ENCODE measurements at places on chromosomes 4 and X. TPM values are rescaled to one million over a fixed set of nuclear protein-coding genes. Genes with fewer than 3 reads are reported as not detected.

Gene NDST4
- total RNA-seq = not detected

Gene RBM46
- total RNA-seq = not detected

Gene AREG
- total RNA-seq = 32.7 TPM

Gene CTAG2
- not detected for total RNA-seq

Gene NR0B1
- 0.81 TPM for total RNA-seq

Gene PNMA6F
- total RNA-seq = not detected

DNA sequence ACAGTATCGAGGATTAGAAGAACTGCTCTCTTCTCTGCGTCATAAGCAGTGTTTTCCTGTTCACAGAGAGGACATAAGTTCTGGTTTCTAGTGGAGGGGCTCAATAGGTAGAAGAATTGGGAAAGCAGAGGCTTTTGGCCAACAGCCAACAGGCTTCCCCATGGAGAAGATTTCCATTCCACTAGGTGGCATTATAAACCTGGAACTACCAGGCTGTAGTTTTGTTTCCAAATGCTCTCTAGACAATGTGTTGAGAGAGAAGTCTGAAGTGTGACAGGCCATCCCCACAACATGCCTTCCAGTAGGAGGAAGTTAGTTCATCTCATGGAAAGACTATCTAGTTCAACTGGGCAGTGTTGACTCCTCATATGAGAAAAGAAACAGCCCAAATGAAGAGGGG lies 63.8 kb upstream of the ANXA10 start:
- DNase-seq = no peak
- H3K36me3 ChIP-seq = no peaks in the 10 kb centered on the region
- no peak overlapping the region for H3K27ac ChIP-seq

- no peak overlapping the region for H3K4me3 ChIP-seq
- H3K36me3 ChIP-seq = no peaks in the 10 kb centered on the region
- DNase-seq = no peak
- H3K27me3 ChIP-seq = no peaks in the 10 kb centered on the region
Measured at GRCh38 chr4:188661502-188661901, 522.3 kb downstream of the TRIML1 start.

DNA sequence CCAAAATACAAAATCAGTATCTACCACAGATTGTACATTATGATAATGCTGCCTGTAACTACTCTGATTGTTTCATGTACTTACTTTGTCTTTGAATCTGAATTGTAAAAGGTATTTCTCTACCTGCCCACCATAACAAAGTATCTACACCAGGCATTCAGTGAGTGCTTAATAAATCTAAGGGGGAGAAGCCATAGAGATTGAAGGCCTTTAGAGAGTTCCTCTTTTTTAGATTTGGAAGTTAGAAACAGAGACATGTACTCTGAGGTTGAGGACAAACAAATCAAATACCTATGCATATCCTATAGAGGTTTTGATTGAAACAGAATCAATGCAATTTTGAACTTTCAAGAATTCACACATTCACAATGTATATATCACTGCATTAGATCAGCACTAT lies 42.7 kb downstream of the SAT1 start:
- no peaks in the 10 kb centered on the region for H3K4me1 ChIP-seq
- H3K36me3 ChIP-seq = no peaks in the 10 kb centered on the region
- no peak overlapping the region for H3K4me3 ChIP-seq
- no peak overlapping the region for H3K27ac ChIP-seq
- no peak for DNase-seq
- H3K27me3 ChIP-seq = no peaks in the 10 kb centered on the region

DNA sequence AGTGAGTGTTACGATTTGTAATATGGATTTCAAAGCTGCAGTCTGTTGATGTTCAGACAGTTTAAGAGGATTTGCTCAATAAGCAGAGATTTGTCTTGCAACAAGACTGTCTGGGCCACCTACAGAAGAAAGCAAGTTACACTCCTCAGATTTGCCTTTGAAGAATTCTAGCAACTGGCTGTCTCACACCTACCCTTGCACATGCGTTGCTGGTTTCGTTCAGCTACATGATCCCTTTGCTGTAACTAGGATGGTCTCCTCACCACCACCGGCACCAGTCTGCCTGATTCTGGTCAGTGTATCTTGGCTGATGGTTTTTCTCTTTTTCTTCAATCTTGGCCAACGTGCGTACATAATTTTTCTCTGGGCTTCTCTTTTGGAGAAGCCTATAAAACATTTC lies 172.7 kb upstream of the LCORL start:
- H3K4me1 ChIP-seq = no peaks in the 10 kb centered on the region
- no peaks in the 10 kb centered on the region for H3K27me3 ChIP-seq
- no peak for DNase-seq
- H3K27ac ChIP-seq = no peak overlapping the region

DNA sequence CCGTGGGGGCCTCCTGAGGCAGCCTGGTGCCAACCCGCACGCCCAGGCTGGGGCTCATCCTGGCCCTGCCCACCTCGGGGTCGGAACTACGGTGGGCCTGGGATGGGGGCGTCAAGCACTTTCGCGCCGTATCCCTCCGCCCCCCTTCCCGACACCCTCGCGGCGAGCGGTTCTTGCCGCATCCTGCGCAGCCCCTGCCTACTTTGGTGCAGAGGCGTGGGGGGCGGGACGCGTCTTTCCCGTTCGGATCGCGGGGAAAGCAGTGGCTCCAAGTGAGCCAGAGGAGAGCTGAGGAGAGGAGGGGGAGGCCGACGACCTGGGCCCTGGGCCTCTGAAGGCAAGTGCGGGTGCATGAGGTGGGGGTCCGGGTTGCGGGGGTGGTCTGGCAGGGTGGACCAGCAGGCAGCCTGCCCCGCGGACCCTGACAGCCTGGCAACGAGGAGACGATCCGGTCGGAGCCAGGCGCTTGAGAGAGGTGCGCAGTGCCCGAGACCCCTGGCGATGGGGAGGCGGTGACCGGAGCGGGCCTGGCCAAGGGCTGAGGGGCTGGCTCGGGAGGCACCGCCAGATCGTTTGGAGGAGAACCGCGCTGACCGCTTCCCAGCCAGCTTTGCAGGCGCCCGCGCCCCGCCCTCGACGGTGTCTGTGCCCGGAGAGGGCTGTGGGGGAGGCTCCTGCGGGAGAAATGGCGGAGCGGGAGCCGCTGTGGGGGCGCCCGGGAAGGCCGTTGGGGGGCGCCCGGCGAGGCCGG lies at the start of gene GPRASP2:
Gene GPRASP2, plus strand, starts transcription at position 233 of the 751 bp plus-strand sequence. CDS start 2,422 bp downstream, outside the sequence.
- peak within 1 kb of the TSS; percentile 76 for H3K27ac ChIP-seq
- no peaks in the 10 kb centered on the region for H3K36me3 ChIP-seq
- no peak for DNase-seq
- H3K4me3 ChIP-seq = peak within 1 kb of the TSS; percentile 82
- no peaks in the 10 kb centered on the region for H3K27me3 ChIP-seq
- H3K4me1 ChIP-seq = no peaks in the 10 kb centered on the region

GRCh38 chrX:149830192-149830873 lies 48.6 kb downstream of the MAGEA9 start:
- H3K4me1 ChIP-seq = no peaks in the 10 kb centered on the region
- no peak for DNase-seq
- peak overlapping the region; percentile 59 for H3K27ac ChIP-seq

GRCh38 chrX:42839632-42840031 lies 61.7 kb upstream of the PPP1R2C start:
- H3K27me3 ChIP-seq = no peaks in the 10 kb centered on the region
- H3K4me1 ChIP-seq = no peaks in the 10 kb centered on the region
- no peak overlapping the region for H3K27ac ChIP-seq
- no peak for DNase-seq

DNA sequence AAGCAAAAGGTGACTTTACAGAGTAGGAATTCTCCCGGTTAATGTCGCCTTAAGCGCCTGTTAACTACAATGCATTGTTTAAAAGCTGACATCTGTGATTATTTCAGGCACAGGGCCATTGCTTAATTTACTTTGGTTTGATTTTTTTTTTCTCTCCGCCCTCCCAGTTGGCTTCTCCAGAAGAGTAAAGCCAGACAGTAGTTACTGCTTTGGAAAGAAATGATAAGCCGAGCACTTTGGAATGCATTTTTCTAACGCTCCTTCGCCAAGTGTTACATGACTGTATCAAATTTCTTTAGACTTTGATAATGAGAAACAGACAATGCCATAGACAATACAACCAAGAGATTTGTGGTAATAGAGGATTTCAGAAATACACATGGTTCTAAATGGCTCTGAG lies 383.0 kb upstream of the TENM3 start:
- no peak for DNase-seq
- no peaks in the 10 kb centered on the region for H3K4me1 ChIP-seq
- H3K4me3 ChIP-seq = no peak overlapping the region
- H3K27me3 ChIP-seq = no peaks in the 10 kb centered on the region
- no peaks in the 10 kb centered on the region for H3K36me3 ChIP-seq
- H3K27ac ChIP-seq = no peak overlapping the region

DNA sequence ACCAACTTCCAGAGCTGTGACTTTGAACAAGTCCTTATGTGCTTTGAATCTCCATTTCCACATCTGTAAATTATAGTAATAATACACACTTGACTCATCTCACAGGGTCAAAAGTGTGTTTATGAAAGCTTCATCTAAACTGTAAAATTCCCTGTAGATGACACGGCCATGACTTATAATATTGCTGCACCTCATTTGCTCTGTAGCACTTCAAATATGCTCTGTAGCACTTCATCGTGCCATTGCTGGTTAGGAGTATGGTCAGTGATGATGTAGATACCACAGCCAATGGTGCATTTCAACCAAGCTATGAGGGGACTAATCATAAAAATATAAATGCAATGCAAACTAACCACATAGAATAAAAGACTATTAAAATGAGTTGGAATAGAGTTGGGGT lies 318.6 kb downstream of the ANK2 start:
- H3K27ac ChIP-seq = no peak overlapping the region
- no peaks in the 10 kb centered on the region for H3K4me1 ChIP-seq
- H3K4me3 ChIP-seq = no peak overlapping the region

DNA sequence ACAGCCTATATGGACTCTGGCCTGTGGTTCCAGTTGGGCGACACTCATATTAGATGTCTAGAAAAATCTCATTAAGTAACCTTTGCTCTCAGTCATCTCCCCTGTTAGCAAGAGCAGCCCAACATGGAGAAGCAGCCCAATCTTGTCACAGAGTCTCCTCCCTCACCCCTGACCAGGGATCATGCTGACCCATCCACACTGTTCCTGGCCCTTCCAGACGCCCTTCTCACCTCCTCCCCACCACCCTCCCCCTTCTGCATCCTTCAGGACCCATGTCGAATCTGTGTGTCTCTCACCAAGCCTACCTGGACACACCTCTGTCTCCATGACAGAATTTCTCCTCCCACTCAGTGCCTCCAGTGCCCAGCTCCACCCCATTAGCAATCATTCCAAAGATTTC lies 190.1 kb downstream of the STIM2 start:
- no peaks in the 10 kb centered on the region for H3K36me3 ChIP-seq
- no peak overlapping the region for H3K4me3 ChIP-seq
- DNase-seq = no peak

DNA sequence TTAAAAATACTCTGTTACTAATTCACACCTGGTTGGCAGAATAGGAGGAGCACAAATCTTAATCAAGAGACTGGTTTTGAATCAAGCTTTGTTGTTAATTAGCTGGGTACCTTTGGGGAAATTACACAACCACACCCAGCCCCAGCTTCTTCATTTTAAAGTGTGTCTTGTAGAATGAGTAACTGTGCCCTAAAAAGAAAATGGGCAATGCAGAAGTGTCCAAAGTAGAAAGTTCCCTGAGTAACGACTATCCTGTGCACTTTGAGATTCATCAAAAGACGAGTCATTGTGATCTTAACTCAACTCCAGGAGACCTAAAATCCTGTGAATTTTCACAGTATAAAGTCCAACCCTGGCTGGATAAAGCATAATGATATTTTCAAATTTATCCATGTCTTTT lies 792.3 kb upstream of the HS3ST1 start:
- H3K4me1 ChIP-seq = no peaks in the 10 kb centered on the region
- H3K27me3 ChIP-seq = no peaks in the 10 kb centered on the region
- H3K36me3 ChIP-seq = no peaks in the 10 kb centered on the region
- H3K4me3 ChIP-seq = no peak overlapping the region
- no peak for DNase-seq

Data from thoracic aorta (tissue), 2 donors.